ENCODE measurements at places on chromosomes 7 and 10.

DNA sequence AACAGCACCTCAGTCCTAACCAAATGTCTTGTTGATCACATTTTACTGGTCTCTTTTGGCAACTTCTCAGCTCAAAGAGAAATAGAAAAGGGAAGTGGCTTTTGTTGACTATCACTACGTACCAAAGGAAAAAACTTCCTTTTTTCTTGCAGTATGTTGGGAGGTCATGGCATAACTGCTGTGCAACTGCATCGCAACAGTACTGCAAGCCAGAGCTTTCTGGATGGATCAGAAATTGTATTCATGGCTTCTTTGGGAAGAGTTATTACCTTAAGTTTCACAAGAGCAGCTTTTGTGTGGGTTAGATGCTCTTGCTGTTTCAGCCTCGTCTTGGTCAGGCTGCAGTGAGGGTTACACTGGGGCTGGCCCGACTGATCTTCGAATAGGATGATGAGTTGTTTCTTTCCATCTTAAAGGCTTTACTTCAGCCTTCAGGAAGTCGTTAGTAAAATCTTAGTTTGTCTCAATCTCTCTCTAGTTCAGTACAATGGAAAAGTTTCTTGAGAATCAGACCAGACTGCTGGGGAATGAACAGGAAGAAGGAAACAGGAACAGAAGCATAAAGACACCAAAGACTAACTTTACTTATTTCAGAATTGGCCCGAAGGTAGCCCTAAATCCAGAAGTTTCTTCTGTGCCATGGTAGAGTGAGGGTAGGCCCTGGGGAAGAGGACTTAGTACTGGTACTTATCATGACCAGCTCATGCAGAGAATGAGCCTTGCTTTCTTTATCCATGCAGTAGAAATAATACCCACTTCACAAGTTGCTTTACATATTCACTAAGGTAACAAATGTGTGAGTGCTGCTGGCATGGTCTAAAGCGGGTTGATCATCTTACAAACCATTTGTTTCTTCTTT is 153.6 kb downstream of the CELF2 start:
- DNase-seq = no peak

DNA sequence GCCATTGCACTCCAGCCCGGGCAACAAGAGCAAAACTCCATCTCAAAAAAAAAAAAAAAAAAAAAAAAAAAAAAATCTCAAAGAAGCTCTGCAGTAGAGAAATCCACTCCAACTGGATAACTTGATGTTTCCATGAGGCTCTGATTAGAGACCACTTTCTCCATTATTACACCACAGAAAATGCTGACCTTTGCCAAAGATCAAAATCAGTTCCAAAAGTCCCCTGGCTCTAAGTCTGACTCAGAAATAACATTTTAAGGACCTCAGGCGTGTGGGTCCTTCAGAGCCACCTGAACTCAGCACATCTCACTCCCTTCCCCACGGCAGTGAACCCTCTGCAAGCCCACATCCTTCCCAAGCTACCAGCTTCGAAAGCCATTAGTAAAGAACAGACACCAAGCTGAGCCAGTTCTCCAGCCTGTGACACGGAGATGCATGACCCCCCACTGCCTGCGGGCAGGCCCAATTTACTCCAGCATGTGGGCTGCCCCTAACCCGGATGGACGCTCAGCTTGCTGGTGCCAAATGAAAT is 13.8 kb upstream of the TMEM120A start:
- DNase-seq = no peak

DNA sequence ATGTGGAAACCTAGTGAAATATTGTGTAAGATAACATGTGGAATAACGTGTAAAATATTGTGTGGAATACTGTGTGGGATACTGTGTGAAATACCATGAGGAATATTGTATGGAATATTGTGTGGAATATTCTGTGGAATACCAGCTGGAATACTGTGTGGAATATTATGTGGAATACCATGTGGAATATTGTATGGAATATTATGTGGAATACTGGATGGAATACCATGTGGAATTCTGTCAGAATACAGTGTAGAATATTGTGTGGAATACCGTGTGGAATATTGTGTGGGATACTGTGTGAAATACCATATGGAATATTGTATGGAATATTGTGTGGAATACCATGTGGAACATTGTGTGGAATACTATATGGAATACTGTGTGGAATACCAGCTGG is 134.6 kb upstream of the CHST15 start:
- DNase-seq = no peak

DNA sequence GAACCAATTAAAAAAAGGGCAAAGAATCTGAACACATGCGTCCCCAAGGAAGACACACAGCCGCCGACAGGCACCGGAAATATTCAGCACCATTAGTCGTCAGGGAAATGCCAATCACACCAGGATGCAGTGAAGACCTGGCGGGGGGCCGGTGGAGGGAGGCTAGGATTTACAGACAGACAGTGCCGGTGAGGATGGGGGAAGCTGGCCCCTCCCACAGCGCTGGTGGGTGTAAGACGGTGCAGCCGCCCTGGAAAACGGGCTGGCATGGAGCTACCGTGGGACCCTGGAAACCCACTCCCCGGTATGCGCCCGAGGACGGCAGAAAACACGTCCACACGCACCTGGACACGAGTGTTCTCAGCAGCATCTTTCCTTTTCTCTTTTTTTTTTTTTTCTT is 4.8 kb upstream of the ADAP1 start:
- no peak for DNase-seq

- DNase-seq = no peak
Measured at GRCh38 chr7:23343806-23344475, 44.8 kb downstream of the MALSU1 start.

- no peak for DNase-seq
Measured at GRCh38 chr10:91745090-91745831, 53.0 kb upstream of the TNKS2 start.

Data from CD4-positive, alpha-beta T cell treated with Interleukin-1 beta for 1 hour (primary cell).